ENCODE measurements at places on chromosomes 4 and X.

GRCh38 chr4:172143605-172144314 lies 330.6 kb downstream of the GALNTL6 start:
- no peak for DNase-seq

DNA sequence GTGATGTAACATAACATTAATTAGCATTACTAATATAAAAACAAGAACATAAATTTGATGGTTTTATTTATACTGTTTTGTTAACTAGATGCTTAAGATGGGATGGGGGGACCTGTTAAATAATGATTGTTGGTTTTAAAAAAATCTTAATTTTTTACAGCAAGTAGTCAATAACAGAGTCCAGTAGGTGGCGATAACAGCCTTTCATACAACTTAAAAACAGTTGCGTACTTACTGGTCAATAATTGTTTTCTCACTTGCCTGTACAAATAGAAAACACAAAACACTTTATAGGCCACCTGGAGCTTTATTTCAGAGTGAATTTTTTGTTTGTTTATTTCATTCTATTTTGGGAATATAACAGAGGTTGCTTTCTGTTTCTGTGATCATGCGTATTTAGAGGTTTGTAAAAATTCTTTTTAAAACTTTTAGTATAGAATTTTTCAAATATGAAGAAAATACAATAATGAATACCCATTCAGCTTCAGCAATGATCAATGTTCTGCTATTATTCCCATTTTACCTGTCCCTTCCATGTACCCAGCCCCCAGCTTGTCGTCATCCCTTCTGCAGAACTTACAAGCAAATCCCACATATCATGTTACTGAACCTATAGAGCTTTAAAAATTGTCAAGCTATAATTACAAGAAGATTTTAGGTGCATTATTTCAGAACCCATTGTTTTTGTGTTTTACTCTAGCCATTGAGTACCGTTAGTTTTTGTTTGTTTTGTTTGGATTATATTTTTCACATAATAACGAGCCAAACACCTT lies 97.1 kb downstream of the MRPL1 start:
- DNase-seq: no peak

DNA sequence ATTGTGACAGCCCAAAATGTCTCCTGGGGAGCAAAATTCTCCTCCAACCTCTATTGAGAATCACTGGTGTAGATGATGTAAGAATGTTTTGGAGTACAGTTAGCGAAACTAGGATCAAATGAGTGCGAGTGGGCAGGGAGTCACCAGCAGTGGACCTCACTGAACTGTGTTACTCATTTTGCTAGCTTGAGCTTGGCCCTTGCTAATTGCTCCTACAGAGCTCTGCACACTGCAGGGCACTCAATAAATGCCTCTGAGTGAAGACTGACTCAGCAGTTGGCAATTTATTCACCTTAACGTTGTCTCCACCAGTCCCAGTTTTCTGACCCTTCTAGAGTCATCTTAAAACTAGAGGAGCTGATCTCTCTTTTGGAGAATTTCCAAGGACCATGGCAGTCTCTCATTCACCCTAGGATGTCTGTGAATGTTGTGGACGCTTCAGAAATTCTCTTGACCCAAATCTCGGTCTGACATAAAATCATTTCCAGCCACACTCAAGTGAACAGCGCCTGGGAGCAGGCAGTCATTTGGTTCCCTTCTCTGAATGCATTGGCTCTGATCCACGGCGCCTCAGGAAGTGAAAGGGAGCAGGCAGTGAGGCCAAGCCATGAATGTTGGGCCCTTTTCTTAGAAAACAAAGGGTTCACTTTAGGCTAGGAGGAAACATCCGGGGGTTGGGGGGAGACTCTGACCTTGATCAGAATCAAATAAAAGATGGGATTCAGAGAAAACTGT lies 148.1 kb downstream of the NWD2 start:
- no peak for DNase-seq

- DNase-seq: no peak
Observed at GRCh38 chrX:13418126-13419097, 98.6 kb upstream of the ATXN3L start.

- DNase-seq: no peak
Observed at GRCh38 chr4:159884989-159885388, 782.1 kb downstream of the RAPGEF2 start.

DNA sequence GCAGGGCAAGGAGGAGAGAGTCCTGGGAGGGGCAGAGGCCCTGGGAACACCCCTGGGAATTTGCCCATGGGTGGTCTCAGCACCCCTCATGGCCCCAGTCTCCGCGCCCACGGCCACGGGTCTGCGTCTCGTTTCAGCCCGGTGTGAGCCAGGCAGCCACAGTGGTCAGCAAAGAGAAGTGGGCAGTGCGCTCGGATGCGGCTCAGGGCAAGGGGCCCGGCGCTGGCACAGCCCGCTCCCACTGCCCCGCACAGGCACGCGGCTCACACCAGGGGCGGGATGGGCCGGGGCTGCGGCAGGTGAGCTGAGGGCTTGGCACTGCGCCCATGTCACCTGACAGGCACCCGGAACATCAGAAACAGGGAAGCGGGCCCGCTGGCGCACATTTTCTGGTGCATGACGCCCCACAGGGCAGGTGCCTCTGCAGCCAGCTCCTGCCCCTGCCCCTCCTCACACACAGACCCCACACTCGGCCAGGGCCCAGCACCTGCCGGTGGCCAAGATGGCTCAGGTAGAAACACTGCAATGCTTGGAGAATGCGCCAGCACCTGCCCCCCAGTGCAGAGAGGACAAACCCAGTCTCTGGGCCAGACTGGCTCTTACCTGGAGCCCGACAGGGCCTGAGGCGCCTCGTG lies 41.9 kb upstream of the MXD4 start:
- no peak for DNase-seq

- no peak for DNase-seq
Observed at GRCh38 chrX:137432609-137433008, 133.3 kb upstream of the ZIC3 start.

GRCh38 chr4:56909086-56909894 lies 1.6 kb downstream of the REST start:
- peak; percentile 47 for DNase-seq

GRCh38 chr4:29558789-29559188 lies 1161.4 kb upstream of the PCDH7 start:
- no peak for DNase-seq

DNA sequence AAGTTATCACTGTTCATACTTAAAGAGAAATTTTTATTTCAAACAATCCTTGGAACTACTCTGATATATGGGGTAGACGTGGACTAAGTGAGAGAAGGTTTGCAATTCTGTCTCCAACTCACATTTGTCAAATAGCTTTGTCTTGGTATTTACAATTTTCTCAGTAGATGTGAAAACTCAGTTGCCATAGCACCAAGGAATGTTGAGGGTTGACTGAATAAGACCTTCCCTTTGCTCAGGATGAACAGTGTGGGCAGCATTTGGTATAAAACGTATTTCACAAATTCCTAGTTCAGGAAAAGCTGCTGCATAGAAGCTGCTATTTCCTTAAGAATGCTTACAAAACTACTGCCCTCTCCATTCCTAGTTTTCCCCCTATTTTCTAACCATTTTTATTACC lies 399.5 kb downstream of the NKX6-1 start:
- DNase-seq: no peak

DNA sequence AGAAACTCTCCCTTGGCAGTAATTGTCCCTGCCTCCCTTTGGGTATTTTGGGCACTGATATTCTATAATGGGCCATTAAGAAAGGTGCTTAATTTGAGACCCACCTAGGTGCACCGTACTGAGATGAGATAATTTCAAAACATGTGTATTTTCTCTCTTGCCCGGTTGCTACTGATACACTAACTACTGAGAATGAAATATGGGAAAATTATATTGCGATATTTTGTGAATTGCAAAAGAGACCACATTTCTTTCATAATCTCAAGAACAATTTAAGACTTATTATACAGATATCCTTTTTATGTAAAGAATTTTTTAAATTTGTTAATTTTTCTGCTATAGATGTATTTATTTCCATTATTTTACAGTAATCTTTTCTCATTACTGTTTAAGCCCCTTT lies 284.9 kb downstream of the ADGRL3 start:
- no peak for DNase-seq

DNA sequence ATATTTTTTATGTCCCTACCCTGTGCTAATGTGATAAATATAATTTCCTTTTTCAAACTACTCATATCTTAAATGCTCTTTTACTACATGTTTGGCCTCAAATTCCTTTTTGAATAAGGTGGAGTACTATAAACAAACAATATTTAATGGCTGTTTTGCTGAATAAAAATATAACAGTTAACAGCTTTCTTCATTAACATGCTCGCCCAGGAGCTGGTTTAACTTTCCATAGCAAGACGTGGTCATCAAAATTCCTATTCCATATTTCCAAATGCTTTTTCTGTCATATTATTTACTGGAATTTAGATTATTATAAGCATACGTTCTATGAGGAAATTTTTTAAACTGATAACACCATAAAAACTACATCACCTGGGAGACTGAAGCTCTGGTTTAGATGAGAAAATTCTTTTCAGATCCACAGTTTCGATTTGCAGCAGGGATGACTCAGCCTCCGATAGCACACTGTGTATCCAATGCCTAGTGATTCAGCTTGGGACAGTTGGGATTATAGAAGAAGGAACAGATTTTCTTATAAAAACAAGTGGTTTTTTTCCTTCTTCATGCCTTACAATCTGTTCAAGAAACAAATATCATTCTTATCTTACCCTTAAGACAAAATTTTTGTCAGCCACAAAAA lies 129.1 kb downstream of the FBXO8 start:
- no peak for DNase-seq

GRCh38 chrX:110692866-110693265 lies 102.8 kb downstream of the CHRDL1 start:
- DNase-seq: no peak

GRCh38 chr4:169268951-169269760 lies 1.6 kb downstream of the SH3RF1 start:
- no peak for DNase-seq

GRCh38 chrX:68234171-68234910 lies 199.0 kb downstream of the OPHN1 start:
- DNase-seq: no peak

DNA sequence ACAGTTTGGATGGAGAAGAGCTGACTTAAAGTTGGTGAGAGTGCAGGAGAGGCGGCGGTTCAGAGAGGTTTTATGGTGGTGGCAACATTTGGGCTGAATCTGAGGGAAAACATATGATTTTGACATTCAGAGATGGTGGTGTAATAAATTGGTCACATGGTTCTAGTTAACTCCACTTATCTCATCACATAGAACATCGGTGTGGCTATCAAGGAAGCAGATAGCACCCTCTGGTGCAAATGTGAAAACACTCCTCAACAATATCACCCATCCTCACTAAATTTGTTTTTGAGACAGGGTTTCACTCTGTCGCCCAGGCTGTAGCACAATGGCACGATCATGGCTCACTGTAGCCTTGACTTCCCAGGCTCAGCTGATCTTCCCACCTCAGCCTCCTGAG lies 28.8 kb downstream of the SUPT20HL2 start:
- DNase-seq: no peak

- no peak for DNase-seq
Observed at GRCh38 chr4:124913237-124913636, 200.7 kb upstream of the ANKRD50 start.

- DNase-seq: no peak
Observed at GRCh38 chr4:24024157-24024556, 134.3 kb upstream of the PPARGC1A start.

- no peak for DNase-seq
Observed at GRCh38 chr4:187780070-187780469, 215.5 kb upstream of the ZFP42 start.

DNA sequence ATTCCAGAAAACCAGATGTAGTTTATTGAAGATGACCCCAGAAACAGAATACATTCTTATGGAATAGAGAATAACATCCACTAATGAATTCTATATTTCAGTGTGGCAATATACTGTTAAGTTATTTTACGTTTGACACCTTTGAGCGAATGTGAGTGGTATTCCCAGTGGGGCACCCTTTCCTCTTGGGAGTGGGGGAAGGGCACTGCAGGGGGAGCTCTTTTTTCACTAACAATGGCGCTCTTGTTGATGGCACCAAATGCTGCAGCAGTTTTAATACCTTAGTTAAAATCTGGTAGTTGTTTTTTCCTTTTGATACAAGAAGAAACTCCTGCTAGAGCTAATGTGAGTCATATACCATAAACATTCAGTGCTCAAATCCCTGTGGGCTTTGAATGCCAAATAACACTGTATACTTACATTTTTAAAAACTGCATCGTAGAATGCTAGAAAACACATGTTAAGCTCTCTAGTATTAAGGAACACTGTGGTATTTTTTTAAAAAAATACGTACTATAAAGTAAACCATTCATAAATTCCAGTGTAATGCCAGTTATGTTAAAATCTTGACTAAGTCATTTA lies 178.5 kb downstream of the DCHS2 start:
- no peak for DNase-seq

- DNase-seq: no peak
Observed at GRCh38 chr4:151472711-151473110, 63.7 kb downstream of the FHIP1A start.

GRCh38 chr4:100056701-100057100 lies 106.6 kb upstream of the H2AZ1 start:
- no peak for DNase-seq
